ENCODE measurements at places on chromosomes 2 and 18.
A peak's percentile ranks its signal among the peaks of the same experiment; 100 is the strongest.

DNA sequence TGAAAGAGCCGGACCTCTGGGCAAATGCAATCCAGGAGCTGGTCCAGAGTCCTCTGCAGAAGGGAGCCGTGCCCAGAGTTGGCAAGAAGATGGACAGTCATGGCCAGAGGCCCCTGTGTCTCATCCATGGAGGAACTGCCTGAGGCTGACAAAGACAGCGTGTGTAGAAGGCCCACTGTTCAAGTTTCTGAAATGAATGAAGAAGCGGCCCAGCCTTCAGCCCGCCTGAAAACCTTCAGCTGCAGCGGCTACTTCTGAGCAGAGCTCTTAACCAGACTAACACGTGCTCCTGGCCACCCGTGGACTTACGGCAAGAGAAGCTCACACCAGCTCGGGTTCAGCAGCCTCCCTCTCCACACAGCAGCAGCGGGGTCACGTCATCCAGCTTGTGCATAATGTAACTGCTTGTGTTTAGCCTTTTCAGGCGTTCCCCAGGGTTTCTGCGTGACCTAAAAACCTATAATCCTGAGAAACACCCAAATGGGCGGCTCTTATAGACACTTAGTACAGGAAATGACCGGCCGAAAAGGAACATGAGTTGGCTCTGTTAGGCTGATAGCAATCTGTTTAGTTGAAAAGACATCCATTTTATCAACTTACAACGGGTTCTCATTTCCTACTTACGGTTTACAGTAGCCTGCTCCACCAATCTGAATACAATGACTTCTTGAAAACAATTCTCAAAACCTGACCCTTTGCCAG is at the start of gene FAM124B:
FAM124B (minus strand) TSS at position 467 of the 702 bp plus-strand sequence; CDS start at position 128, 339 bp downstream.
- peak; percentile 28 for DNase-seq

DNA sequence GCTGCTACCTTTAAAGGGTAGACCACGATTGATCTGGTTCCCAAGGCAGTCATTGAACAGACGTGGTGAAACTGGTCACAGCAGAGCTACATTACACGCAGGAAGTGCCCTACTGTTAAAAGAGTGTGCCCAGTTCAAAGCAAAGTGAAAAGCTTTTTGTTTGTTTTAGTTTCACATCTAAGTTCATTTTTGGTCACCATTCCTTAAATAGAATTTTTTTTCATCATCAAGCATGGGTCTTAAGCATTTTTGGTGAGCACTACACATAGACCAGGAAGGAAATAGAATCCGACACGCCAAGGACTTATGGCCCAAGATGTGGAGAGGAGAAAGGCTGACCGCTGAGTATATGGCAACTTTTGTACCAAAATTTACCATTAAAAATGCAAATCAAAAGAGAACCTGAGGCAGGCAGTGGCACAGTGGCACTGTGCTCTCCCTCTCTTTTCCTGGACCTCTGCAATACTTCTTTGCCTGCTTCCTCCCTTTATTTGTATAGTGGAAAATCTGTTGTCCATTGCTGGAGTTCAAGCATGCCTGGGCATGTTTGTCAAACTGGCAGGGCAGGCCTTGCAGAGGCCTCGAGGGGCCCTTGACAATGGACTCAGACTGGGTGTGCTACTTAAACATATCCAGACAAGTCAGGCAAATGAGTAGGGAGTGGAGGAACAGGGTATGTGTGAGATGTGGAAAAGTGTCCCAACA is 42.6 kb upstream of the HNRNPA3 start:
- DNase-seq: no peak

DNA sequence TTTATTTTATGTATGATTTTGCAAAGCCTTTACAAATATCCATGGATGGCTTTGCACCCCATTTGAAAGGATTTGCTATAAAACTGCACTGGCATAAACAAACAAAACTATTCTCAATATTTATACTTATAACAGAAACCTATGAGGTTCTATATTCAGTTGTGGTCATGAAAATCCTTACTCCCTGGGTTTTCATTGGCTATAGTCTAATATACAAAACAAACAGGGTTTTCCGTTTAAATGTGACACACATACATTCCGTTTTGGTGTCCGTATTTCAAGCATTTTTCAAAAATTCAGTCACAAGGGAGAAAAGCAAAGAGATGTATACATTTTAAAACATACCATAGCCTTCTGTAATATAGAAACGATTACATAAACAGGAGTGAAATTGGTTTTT is 100.0 kb downstream of the TCF4 start:
- DNase-seq: no peak

- no peak for DNase-seq
These were observed 10.0 kb upstream of the AGFG1 start for GRCh38 chr2:227461811-227462461.

GRCh38 chr2:95106081-95106480 is 15.5 kb downstream of the MRPS5 start:
- no peak for DNase-seq
